ENCODE measurements at places on chromosomes 3 and 15.

GRCh38 chr3:94775746-94776145, 712.9 kb downstream of the NSUN3 start:
- no peak for DNase-seq

GRCh38 chr15:63018639-63019038, 23.9 kb upstream of the TPM1 start:
- no peak for DNase-seq

- DNase-seq: no peak
These were observed 105.7 kb downstream of the IGF1R start for GRCh38 chr15:98753726-98754656.

GRCh38 chr15:62619526-62619925, 423.0 kb upstream of the TPM1 start:
- DNase-seq: no peak

DNA sequence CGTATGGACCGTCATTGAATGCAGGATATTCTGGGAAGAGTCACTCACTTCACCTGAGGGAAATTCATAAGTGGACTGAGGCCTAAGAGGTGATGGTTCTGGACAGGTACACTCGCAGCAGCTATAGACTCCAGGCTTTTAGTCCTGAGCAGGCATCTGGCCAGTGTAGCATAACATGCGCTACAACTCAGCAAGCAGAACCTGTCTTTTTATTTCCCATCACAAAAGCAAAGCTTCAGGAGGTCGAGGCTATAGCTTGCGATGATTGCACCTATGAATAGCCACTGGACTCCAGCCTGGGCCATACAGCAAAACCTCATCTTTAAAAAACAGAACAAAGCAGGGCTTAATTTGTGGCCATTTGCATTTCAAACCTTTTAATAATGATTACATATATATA, 185.8 kb downstream of the KCNH8 start:
- no peak for DNase-seq

GRCh38 chr15:75352186-75353080, 5.6 kb downstream of the NEIL1 start:
- DNase-seq: no peak

Measured in naive B cell (primary cell).